ENCODE measurements at places on chromosomes 6 and 20. TPM values are rescaled to one million over a fixed set of nuclear protein-coding genes. Genes with fewer than 3 reads are reported as not detected.

Gene KIF25
- total RNA-seq: 0.14 TPM

Gene ECHDC1
- 104 TPM for total RNA-seq

GRCh38 chr6:167472880-167473279 lies 148.0 kb downstream of the TTLL2 start:
- no peak for DNase-seq

DNA sequence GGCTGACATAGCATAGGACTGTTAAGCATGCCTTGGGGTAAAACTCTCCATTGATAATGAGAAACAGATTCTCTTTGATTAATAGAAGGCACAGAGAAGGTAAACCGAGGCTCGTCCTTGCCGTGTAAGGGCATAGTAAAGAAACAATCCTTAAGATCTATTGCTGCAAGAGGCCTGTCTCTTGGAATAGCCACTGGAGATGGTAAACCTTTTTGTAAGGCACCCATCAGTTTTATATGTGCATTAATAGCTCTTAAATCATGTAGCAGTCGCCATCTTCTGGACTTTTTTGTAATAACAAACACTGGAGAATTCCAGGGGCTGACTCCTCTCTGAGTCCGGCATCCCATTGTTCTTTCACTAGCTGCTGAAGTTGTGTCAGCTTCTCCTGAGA lies 8.4 kb upstream of the ABHD12 start:
- DNase-seq: no peak

- no peak for DNase-seq
Observed at GRCh38 chr6:6886886-6887285, 220.9 kb upstream of the RREB1 start.

DNA sequence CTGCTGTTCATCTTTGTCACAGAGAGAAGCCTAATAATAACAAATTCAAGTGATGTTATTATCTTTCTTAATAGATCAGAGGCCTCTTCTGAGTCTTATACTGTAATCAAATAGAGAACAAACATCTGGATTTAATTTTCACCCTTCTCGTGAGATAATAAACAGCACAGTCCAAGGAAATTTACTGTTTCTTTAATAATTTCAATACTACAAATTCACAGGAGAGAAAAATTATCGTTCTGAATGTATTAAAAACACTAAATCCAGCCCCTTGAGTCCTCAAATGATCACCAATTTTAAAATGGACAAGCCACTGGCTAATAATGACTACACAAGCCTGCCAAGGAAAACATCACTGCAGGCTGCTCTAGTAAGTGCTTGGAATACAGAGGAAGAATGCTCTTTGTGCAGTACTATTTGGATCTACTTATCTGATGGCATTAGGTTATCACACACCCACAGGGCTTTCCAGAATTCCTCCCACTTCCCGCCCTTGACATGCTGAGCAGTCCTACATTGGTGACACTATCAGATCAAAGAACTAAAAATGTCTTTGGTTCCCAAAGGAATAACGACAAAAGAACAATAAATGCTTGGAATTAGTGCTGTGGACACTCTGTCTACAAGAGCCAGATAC lies 38.1 kb downstream of the SYNE1 start:
- no peak for DNase-seq

DNA sequence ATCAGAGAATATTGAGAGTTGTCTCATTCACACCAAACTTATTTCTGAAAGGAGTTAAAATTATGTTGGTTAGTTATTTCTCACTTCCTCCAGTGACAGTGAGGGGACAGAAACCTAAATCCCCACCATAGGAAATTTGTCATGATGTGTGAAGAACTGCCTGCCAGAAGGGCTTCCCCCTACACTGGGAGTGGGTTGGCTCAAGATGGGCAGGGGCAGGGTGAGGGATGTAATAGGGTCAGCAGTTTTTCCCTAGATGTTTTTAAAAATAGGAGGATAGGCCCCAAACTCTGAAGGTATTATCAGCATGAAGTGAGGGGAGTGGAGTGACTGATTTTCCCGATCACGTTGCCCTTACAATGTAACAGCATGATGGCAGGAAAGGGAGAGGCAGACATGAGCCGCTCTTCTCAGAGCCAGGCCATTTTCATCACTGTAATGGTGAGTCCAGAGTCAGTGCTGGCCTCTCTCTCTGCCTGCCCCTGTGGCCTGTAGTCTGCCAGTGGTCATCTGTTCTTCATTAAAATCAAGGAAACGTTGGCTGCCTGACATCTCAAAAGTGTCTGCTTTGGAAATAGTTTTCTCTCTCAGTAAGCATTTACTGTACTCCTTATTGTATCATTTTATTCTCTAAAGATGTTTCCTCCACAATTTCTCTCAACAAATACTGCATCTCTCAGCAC lies 59.8 kb upstream of the SYNJ2 start:
- no peak for DNase-seq

- no peak for DNase-seq
Observed at GRCh38 chr6:105561486-105561885, 158.6 kb upstream of the PREP start.

GRCh38 chr6:156857573-156857972 lies 80.4 kb downstream of the ARID1B start:
- no peak for DNase-seq

- DNase-seq: no peak
Observed at GRCh38 chr6:26739811-26740210, 80.3 kb upstream of the ZNF322 start.

DNA sequence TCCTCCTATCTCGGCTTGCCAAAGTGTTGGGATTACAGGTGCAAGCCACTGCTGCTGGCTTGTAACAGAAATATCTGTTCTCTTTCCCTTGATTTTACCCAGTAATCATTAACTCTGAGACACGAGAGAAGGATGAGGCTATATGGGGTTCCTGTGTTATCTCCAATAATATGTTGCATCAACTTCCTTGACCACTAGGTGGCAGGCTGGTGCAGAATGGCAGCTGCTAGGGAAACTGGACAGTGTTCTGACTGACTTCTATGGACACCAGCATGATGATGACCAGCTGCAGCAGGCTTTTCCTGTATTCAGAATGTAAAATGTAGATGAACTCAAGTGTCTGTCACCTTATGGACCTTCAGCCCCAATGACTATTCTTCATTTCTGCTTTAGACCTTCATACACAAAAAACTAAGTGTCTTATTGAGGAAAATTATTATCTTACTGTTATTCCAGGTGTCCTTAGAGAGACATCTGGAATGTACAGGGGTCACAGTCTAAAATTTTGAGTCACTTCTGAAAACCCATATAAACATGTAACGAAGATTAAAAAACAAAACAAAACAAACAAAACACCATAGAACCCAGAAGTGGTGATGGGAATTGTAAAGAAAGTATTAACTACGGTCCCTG lies 20.4 kb upstream of the CD109 start:
- no peak for DNase-seq

Gene FOXQ1
- total RNA-seq: 0.58 TPM

DNA sequence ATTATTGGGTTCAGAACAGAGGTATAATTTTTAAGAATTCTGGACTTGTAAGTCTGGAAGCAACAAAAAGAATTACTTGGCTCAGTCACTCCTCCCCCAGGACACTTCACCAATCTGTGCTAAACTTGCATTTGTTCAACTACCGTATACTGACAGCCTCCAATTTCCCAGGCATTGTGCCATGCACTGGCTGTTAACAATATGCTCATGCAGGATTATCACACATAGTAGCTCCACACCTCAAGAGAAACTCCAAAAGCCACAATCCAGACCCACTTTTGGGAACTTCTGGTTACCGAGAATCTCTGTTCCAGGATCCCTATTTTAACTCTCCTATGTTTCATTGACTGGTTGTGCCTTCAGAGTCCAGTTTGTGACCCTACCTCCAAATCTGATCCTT lies 7.7 kb downstream of the ADGRF1 start:
- no peak for DNase-seq

Gene PTK7
- total RNA-seq: 8.3 TPM

Gene SMIM28
- 4.0 TPM for total RNA-seq

GRCh38 chr6:121794630-121795029 lies 359.2 kb downstream of the GJA1 start:
- no peak for DNase-seq

- DNase-seq: no peak
Observed at GRCh38 chr20:63858393-63859165, 2.7 kb upstream of the ABHD16B start.

DNA sequence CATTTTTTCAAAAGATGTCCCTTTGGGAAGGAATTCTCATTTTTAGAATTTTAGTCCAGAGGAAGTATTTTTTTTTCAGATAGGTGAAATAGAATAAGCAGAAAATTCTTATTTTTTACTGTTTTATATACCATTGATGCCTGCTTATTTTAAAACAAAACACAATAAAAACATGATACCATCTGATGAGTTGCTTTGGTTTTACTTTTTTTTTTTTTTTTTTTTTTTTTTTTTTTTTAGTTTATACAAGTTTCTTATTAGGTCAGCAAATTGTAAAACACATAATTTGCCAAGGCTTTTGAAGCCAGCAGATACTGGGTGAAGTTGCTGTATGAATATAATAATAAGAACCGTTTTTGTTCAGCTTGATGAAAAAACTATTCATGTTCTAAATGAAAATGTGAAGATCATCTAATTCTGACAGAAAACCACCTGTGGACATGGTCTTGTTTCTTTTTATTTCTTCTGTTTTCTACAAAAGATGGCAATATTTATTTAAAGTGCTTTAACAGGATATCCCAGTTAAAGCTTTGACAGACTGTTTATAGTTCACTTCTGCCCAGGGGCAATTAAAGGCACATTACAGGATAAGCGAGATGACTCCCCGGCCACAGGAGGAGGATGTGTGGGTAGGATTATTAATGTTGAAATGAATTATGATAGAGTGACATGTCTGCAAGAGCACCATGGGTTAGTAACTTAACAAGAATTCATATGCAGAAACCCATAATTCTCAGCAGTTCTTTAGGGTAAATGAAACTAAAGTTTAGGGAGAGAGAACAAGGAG lies 31.1 kb downstream of the MYB start:
- DNase-seq: no peak

DNA sequence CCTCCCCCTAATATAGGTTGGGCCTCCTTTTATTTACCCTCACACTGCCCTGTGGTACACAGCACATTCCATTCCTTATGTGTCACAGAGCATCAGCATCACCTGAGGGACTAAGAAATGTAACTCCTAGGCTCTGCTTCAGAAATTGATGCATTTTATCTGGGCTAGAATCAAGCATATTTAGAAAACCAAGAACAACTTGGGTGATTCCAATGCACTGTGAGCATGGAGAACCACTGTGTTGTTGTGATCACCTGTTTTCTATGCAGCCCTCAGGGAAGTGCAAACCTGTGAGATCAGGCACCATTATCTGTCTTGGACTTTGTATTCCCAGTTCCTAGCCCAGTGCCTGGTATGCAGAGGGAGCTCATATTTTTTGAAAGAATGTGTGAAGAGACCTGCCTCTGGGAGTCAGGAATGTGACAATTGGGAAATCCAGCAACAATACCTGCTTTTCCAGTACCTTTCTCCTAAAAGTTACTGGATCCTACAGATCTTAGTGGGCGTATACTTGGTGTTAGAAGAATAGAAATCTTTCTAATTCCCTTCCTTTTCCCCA lies 7.0 kb downstream of the KAT14 start:
- no peak for DNase-seq

DNA sequence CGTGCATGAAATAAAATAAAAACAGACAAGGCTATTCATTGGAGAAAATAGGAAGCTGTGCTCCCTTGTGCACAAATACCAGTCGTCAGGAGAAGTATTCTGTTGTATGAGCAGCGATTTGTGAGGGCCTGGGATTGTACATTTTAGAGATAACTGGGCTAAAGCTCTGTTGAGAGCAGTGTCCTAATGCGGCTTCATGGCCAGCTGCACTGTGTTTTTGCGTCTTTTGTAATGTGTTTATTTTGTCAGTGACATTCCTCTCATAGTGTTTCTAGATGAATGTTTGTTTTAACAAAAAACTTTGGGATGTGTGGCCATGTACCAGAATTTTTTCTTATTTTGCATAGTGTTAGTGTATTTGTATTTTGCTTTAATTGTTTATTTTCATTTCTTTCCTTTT lies 14.8 kb downstream of the ERMARD start:
- no peak for DNase-seq

Measured in mucosa of descending colon (tissue), 3 donors.